RPMI8226 (cell line): ENCODE measurements at places on chromosomes 4 and X.

- peak; percentile 5 for DNase-seq
Observed at GRCh38 chr4:83552083-83552482, 16.2 kb downstream of the GPAT3 start.

DNA sequence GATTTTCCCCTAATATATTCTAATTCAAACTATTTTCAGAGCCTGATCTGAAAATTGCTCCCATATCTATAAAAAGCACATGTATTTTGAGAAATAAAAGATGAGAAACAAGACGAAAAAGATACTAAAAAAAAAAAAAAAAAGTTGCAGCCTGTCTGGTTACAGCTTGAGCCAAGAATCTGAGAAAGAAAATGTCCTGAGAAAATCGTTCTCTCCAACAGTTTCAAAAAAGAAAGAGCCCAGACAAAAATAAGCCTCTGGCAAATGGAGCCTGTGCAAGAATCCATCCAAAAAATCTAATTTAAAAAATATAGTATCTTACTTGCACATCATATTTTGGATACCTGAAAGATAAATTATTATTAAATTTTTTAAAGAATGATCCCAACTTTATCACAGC, 163.0 kb upstream of the TBL1X start:
- no peak for DNase-seq

DNA sequence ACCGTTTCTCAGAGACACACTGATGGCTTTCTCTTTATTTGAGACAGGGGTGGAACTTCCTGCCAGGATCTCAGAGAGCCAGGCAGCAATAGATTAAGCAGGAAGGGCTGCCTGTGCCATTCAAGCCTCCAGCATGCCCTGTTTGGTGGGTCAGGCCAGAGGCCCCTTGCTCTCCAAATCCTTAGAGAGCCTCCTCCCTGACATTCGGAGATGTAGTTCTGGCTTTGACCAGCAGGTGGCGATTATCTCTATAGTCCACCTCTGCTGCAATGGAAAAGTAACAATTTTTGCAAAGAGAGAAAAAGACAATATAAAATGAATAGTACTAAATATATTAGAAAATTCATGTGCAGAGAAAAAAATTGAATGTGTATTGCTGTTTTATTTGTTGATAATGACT, 93.9 kb downstream of the NXF2B start:
- DNase-seq = peak; percentile 53

GRCh38 chr4:153471698-153472093, 5.5 kb downstream of the TMEM131L start:
- DNase-seq = no peak

DNA sequence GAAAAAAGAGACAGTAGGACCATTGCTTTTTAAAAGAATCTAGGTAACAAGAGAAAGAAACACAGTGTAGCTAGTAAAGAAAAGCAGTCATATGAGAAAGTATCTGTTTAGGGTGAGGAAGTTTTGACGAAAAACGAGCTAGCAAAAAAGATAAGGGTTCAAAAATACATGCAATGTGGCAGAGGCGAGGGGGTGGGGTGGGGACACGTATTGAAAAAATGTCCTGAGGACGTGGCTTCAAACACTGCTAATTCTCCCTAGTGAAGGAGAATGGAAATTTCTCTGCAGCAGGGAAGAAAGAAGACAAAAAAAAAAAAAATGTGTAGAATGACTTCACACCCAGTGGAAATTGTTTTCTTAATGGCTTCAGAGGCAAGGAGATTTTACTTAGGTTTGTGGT, 856.4 kb upstream of the INTU start:
- DNase-seq = no peak

GRCh38 chr4:108060686-108061321, 71.1 kb downstream of the HADH start:
- no peak for DNase-seq

- DNase-seq = peak; percentile 24
Observed at GRCh38 chr4:81684352-81684751, 212.6 kb upstream of the RASGEF1B start.

DNA sequence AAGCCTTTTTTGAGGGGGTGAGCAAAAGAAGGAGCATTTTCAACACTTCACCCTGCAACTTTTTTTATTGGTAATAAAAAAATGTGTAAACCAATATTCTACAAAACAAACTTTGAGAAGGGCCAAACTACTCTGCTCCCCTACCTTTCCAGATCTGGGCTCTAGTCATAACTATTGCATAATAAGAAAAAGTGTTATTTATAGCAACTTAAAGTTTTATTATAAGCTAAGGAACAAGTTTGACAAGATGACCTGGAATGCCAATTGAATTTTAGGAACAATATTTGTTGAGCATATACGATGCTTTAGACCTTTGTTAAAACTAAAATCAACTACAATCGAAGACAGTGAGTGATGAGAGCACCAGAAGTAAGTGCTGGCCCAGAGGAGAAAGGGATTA, 409.6 kb downstream of the IL15 start:
- DNase-seq = no peak

- DNase-seq = no peak
Observed at GRCh38 chr4:38166768-38167167, 206.6 kb downstream of the PTTG2 start.

DNA sequence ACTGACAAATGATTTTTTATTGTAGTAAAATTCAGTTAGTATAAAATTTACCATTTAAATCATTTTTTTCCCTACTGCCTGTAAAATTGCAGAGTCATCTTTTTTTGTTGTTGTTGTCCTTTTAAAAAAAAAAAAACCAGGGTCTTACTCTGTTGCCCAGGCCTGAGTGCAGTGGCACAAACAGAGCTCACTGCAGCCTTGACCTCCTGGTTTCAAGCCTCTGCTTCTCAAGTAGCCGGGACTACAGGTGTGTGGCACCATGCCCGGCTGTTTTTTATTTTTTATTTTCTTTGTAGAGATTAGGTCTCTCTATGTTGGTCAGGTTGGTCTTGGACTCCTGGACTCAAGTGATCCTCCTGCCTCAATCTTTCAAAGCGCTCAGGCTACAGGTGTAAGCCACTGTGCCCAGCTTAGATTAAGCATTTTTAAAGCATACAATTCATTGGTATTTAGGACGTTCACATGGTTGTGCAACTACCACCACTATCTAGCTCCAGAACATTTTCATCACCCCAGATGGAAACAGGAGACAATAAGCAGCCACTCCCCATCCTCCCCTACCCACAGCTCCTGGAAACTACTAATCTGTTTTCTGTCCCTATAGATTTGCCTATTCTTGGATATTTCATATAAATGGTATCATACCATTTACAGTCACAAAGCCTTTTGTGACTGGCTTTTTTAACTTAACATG, 59.7 kb upstream of the PGRMC2 start:
- DNase-seq = no peak

DNA sequence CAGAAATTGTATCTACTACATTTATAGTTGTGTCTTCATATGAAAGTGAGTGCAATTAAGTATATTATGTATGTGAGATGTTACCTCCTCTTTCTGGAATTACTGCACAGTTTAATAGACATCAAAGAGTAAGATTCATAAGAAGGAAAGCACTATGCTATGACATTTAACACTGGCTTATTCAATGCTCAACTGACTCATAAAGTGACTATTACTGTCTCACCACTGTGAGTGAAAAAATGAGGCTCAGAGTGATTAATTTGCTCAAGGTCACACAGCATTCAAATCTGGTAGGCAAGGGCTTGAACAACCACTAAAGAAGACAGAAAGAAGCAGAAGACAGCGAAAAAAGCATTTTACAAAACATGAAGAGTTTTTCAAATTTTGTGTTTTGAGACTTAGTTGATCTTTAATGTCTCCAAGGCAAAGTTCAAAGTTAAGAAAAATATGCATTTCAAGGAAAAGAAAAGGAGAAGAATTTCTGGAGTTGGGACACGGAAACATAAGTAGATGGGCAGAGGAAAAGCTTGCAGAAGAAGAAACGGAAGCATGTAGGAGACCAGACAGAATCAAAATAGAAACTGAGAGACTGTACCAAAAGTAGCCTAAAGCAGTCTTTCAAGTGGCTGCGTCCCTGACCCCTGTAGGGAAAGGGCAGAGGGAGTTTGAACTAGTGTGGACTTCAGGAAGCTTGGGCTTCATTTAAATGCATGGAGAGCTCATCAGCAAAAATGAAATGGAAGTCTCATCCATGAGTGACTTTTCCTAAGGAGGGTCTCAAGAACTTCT, 66.3 kb downstream of the KCNIP4 start:
- DNase-seq = no peak

DNA sequence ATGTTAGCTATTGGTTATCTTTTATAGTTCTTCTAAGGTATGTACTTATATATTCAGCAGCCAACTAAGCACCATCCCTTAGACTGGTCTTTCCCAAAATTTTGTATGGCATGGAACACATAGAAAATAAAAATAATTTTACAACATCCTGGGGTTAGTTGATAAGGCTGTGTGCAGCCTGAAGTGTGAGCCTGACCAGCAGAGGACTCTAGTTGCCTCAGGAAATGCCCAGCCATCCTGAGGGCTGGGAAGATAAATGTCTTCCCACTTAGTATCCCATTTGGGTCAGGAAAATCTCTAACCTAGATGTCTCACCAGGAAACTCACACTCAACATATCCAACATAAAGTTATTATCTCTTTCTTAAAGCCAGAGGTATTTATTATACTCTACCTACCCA, 251.4 kb upstream of the POF1B start:
- DNase-seq = no peak

- peak; percentile 20 for DNase-seq
Observed at GRCh38 chr4:125639182-125639621, 324.4 kb downstream of the FAT4 start.

- DNase-seq = no peak
Observed at GRCh38 chrX:7926914-7927258, 327 bp downstream of the PNPLA4 start.

- peak; percentile 72 for DNase-seq
Observed at GRCh38 chr4:147843162-147843561, 111.3 kb downstream of the ARHGAP10 start.

DNA sequence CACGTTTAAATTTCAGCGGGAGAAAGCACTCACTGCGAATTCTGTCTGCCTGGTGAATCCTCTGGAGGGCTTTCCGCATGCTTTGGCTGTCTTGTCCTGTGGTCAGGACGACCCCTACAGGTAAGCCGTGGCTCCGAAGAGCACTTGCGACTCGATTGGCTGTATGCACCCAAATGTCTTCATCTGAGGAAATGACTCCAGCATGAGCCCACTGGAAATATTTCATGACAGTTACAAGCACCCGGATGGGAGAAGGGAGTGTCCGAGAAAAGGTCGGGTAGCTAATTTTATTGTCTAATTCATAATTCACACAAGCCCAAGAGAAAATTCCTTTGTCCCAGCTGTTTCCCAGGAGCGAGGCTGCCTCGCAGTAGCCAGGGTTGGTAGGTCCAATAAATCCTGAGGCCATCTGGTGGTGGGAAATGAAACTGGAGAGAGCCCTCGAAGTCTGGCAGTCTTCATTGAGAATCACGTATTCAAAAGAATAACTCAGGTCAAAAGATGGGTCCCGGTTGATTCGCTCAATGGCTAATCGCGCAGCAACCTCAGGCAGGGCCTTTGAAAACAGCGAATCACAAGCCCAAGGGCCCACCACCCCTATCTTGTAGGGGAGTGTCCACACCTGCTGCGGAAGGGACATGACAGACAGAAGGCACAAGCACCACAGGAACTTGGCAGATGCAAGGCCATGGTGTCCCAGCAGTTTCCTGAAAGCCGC, 6.6 kb downstream of the GUCY2F start:
- peak; percentile 3 for DNase-seq

GRCh38 chrX:10579112-10580011, 41.0 kb downstream of the MID1 start:
- no peak for DNase-seq

- DNase-seq = no peak
Observed at GRCh38 chrX:41381685-41382084, 47.7 kb downstream of the DDX3X start.

- no peak for DNase-seq
Observed at GRCh38 chr4:151665022-151665784, 95.6 kb downstream of the GATB start.

DNA sequence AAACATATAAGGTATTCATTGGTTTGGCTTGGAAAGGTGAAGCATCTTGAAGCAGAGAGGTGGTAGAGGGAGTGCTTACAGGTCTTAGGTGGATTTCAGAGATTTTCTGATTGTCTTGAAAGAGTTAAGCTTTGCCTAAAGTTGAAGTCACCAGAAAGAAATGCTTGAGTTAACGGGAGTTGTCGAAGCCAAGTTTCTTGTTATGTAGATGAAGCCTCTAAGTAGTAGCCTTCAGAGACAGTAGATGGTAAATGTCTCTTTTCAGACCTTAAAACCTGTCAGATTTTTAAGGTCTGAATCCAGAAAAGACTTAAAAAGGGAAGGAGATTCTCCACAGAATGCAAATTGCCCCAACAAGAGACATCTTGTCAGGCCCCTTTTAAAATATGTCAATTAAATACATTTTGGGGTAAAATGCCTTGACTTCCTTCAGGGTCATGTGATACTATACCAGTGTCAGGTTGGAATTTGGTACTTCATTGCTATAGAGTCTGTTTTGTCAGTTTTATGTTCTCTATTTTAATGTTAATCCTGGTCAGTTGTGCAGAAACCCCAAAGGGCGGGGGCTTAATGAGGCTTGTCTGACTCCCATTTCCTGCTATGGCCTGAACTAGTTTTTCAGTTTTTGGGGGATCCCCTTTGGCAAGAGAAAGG, 81.0 kb downstream of the PCDH18 start:
- DNase-seq = no peak

DNA sequence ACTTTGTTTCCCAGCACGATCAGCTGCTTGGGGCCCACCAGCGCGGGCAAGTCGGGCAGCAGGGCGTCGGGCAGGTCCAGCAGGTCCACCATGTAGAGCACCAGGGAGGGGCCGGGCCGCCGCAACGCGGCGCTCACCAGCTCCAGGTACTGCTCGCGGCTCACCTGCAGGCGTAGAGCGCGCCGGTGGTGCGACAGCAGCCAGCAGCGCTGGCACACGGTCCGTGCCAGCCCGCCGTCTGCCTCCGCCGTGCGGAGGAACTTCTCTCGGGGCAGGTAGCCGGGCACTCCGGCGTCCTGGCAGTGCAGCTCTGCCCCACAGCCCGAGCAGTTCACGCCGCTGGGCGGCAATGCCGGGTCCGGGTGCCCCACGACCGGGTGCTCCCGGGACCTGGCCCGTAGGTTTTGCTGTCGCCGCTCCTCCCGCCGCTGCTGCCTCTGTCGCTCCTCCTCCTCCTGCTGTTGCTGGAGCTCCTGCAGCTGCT, 527 bp downstream of the NOA1 start:
- DNase-seq = peak; percentile 67

GRCh38 chr4:67101612-67102011, 443.7 kb downstream of the CENPC start:
- DNase-seq = no peak

DNA sequence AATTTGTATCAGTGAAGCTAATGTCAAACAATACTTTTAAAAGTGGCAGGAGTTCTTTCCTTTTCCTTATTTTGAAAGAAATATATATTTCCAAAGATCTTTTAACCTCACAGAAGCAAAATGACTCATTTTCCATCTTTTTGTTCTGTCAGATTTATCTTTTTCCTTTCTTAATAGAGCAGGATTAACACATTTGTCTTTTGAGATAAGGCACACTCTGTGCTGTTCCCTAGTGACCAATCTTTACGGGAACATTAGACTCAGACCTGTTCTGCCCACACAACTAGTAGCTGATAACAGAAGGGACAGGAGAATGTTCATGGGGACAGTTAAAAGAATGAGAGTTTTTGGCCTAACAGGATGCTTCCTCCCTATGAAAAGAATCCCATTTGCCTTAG, 381.2 kb downstream of the STPG2 start:
- no peak for DNase-seq
